ENCODE measurements at places on chromosomes 11 and 22.

DNA sequence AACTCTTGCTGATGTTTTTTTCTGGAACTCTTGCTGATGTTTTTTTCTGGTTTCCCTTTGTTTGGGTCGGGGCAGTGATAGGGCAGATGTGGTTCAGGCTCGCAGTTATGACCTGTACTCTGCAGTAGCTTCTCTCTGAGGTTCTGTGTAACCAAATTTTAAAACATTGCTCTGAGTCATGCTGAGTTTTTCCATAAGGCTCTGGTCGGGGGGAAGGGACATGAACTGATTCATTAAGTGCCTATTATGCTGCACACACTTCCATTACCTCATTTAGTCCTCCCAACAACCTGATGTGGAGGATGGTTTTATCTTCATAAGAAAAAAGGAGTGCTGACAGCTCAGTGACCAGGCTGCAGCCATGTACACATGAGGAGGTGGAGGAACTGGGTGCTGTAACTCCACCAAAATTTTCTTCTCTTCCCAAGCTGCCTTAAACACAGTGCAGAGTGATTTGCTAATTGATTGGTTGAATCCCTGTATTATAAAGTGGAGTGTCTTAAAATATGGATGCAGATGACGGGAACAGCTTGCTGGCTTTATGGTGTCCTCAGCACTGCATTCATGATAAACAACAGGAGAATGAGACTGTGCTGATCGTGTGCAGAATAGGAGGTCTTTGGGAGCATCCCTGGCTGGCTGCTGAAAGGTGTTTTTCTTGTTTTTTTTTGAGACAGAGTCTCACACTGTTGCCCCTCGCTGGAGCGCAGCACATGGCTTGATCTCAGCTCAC, 19.1 kb downstream of the TNRC6B start:
- DNase-seq: no peak

DNA sequence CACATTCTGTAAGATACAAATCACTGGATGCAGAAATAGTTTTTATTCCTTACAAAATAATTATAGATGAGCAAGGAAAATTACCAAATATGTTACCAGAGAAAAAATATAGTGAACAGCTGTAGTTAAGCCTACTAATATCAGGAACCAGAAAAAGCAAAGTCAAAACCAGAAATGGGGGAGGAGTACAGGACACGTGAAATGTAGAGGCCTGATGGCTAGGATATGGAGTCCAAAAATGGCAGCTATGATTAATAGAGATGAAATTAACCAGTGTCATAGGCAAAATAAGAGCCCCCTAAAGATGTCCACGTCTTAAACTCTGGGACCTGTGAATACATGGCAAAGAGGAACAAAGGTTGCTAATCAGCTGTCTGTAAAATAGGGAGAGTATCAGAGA, 34.1 kb downstream of the MRE11 start:
- DNase-seq: no peak

DNA sequence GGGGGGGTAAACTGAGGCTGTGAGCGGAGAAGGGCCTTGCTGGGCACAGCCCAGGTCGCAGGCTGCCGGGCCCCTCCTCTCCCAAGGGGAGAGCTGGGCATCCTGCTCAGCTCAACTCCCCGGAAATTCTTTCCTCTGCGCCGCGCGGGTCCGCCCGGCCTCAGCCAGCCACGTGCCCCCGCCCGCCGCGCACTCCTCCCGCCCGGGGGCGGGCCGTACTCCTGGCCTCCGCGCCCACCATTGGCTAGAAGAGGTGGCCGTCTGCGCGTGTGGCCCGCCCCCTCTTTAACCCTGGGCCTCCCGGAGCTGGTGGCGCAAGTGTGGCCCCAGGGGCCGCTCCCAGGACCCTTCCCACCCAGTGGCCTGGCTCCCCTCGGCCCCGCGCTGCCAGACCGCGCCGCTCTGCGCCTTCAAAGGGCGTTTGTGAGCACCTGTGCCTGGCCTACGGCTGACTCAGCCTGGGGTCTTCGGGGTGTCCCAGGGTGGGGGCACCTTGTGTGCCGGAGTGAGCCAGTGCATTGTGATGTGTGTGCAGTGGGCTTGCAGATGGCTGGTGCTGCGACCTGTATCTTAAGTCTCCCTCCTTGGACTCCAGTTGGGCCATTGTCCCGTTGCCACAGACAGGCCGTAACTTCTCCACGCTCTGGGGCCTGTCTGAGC, 2.0 kb downstream of the MRGPRF start:
- no peak for DNase-seq

DNA sequence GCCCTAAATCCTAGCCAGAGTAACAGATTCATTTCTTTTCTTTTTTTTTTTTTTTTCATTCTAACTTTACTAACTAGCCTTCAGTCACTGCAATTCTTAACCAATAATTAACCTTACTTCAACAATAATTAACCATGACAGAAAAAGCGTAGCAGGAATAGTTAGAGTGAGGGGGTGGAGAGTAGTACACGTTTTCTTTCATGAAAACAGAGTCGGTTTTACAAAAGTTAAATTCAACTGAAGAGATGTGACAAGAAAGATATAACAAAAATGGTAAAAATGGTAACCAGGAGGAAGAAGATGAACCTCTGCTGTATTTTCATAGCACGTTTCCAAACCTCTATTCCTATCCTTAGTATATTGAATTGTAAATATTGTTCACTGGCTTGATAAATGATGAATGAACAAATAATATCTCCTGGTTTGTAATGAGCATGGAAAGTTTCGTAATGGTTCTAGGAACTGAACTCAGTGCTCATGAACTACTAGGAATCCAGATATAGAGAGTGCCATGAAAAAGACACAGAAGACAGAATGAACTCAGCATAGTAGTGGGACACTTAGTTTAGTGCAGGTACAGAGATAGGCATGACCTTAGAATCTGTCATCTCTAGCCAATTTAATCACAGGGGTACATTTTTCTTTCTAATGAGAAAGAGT, 116.5 kb upstream of the ANO5 start:
- DNase-seq: no peak

DNA sequence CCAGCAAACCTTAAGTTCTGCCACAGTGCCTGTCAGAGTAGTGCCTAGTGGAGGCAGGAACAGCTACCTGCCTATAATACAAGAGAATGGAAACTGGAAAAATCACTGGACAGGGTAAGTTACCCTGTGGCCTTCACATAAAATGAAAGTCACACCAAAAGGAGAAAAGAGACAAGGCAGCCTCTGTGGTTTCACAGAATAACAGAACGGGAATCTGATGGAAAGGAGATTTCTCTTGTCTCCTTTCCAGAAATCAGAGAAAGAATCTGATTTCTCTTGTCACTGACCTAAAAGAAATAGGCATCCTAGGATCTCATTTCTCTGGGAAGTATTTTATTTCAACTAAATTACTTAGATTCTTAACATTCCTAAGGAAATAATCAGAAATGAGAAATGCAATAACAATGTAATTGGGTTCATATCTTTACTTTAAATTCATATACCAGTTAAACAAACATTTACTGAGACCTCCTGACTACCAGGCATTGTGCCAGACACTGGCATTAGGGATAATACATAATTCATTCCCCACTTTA, 41.6 kb downstream of the PRCP start:
- DNase-seq: no peak

GRCh38 chr22:19984201-19984753, 32.3 kb downstream of the ARVCF start:
- DNase-seq: no peak

- DNase-seq: no peak
Observed at GRCh38 chr11:1483445-1483961, 3.1 kb downstream of the MOB2 start.

GRCh38 chr11:12784445-12784844, 110.2 kb downstream of the TEAD1 start:
- DNase-seq: no peak

Data from DMS 273 treated with DMSO at 0.1 percent for 48 hours (cell line).